ENCODE measurements at places on chromosomes 2 and 18.

- no peak for DNase-seq
Measured at GRCh38 chr2:130872741-130873125, 36.0 kb downstream of the ARHGEF4 start.

- no peak for DNase-seq
Measured at GRCh38 chr2:218745559-218746469, 35.2 kb downstream of the TTLL4 start.

DNA sequence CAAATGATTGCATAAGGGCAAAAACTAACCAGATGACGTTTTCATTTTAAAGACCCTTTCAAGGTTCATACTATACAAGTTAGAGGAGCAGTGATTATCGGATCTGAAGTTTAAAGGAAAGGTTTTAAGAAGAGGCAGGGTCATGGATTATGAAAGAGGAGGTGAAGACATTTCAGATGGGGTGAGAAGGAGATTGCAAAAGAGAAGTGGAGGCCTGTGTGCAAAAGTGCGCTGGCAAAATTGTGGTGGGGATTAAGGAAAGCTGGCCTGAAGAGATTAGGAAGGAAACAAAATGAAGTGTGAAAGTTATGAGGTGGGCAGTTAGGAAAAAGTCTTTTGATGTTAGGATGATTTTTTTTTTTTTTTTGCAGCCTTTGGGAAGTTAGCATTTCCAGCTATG, 935.7 kb upstream of the FAM98A start:
- no peak for DNase-seq

GRCh38 chr2:112579241-112579640, 5.2 kb upstream of the CHCHD5 start:
- DNase-seq: no peak

DNA sequence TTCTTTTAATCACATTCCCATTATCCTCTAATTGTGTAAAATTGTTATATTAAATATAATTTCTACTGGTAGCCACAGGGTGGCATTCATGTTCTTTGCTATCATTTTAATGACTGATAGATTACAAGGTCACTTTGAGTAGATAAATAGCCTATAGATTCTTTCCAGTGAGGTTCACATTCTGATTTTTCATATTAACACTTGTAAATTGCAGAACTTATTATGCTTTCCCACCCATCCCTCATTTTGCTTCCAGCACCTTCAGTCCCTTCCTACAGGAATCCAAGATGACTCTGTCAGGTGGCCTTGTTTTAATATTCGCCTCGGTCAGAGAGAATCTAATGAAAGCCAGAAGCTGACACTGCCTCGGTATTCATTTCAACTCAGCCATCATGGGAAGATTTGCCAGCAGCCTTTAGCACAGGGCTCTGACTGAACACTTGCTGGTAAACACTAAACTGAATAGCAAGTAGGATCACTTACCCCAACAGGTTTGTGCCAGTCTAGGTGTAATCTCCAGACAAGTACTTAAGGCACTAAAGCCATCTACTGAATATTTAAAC, 101.2 kb upstream of the FSHR start:
- no peak for DNase-seq

GRCh38 chr2:143229411-143229810, 100.2 kb downstream of the ARHGAP15 start:
- DNase-seq: no peak

- DNase-seq: no peak
Measured at GRCh38 chr2:174607989-174608865, 10.6 kb upstream of the WIPF1 start.

GRCh38 chr2:30683236-30683956, 123.8 kb downstream of the CAPN13 start:
- DNase-seq: no peak

- no peak for DNase-seq
Measured at GRCh38 chr18:58787536-58788149, 77.0 kb upstream of the ZNF532 start.

DNA sequence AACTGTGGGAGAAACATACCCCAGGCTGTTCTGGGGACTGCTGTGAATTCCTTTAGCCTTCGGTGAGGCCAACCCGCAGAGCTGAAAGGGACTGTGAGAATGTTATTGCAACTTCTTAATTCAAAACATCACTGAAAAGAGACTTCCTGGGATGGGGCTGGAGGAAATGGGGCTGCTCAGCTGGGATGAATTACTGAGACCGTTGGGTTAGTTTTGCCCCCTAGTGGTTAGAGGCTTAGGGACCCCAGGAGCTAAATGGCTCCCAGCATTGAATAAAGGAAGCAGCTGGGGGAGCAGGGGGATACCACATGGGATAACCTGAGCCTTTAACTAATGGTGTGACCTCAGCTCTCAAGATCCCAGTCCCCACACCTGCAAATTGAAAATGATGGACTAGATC, 941.1 kb upstream of the FANCL start:
- no peak for DNase-seq

DNA sequence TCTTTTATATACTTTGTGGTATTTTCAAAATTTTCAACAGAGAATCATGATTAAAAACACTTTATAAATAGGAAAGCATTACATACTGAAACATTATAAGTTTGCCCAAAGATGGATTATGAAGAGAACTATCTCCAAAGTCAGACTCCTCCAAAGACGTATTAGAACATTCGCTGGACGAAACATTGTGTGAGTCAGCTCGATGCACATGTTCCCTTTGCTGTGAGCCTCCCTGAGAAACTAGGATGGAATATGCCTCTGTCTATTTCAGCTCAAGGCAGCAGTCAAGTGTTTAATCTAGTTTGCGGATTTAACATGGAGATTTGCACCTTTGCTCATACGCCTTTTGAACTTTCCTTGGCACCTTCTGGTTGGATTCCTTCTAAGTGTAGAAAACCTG, 92.2 kb upstream of the NCKAP5 start:
- no peak for DNase-seq

DNA sequence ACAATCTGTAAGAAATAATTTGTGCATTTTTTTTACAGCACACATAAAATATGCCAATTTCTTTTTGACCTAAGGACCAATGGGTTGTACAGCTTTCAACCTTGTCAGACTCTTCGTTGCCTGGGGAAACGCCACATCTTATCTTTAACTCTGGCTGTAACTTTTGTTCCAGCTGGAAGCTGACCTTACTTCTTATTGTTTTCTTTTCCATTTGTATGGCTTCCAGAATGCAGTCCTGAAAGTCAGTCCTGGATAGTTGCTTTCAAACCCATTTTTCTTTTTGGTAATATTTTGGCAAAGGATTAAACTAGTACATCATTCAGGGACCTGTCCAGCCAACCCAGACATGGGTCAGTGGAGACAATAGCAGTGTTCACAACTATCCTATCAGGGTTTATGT, 686.5 kb upstream of the CDH2 start:
- DNase-seq: no peak

DNA sequence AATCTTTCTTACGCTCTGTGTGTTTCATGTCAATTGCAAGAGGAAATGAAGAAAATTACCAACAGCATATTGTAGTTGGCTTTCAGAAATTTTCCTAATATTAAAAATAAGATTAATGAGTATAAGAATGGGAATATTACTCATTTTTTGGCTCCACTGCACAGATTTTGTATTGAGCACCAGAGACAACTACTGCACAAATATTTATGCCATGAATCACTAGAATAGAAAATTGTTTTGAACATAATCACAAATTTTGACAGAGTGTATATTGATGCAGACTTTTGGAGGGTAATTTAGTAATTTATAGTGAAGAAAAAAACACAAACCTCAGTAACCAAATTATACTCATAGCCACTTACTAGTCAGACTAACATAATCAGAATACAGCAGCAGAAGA, 118.3 kb downstream of the DOK6 start:
- DNase-seq: no peak

DNA sequence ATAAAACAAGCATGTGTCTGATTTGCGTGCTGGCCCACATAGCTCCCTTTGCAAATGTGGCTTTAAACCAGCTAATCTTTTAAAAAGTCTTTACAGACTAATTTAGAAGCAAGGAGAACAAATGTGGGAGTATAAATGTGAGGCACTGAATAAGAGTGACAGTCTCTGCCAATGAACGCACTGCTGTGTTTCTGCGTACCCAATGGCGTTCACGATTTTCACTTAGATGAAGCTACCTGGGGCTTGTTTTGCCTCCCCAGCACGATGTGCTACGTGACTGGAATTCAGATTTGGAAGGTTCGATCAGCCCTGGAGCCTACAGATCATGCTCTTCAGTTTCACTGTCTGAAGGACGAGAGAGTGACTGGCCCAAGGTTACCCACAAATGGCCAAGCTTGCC, 10.8 kb upstream of the CRACDL start:
- DNase-seq: no peak

DNA sequence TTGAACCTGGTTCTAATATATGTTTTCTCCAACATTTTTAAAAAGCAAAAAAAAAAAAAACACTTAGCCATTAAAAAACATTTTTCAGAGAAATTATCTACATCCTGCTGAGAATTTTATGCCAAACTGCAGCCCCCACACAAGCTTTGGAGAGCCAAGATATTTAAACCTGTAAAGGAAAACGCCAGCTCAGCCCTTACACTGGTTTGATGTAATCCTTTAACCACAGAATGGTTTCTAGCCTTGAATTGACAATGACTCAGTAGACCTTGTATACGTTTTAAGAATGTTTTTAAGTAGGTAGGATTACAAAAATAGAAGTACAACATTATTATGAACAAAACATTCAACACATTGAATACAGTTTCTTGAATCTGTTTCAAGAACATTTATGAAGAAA, 113.6 kb downstream of the BABAM2 start:
- DNase-seq: no peak

DNA sequence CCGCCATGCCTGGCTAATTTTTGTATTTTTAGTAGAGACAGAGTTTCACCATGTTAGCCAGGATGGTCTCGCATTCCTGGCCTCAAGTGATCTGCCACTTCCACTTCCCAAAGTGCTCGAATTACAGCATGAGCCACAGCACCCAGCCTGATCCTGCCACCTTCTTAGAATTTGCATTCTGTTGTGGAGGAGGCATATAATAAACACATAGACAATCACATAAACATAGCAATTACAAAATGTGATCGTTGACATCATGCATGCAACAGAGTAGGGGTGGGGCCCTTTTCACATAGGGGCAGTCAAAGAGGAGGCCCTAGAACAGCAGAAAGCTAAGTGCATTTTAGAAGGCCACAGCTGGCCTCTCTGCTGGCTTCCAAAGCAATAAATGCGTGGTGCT, 39.9 kb upstream of the TSPYL6 start:
- DNase-seq: no peak

- DNase-seq: no peak
Measured at GRCh38 chr2:210961249-210961648, 404.9 kb downstream of the CPS1 start.

- no peak for DNase-seq
Measured at GRCh38 chr2:169210917-169211316, 141.6 kb downstream of the DHRS9 start.

DNA sequence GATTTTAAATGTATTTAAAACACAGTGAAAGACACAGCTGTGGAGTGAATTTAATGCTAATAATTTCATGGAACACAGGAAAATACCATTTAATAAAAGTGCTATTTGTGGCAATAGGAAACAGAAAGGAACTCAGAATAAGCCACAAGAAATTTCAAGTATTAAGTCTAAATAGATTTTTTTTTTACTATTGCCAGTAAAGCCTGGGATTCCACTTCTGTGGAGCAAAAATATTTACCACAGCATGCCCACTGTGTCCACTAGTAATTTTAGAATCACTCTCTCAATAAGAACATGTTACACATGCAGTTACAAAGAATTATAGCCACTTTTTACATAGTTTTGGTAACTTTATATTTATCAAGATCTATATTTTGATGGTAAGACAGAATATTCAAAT, 17.2 kb downstream of the KCTD18 start:
- no peak for DNase-seq

DNA sequence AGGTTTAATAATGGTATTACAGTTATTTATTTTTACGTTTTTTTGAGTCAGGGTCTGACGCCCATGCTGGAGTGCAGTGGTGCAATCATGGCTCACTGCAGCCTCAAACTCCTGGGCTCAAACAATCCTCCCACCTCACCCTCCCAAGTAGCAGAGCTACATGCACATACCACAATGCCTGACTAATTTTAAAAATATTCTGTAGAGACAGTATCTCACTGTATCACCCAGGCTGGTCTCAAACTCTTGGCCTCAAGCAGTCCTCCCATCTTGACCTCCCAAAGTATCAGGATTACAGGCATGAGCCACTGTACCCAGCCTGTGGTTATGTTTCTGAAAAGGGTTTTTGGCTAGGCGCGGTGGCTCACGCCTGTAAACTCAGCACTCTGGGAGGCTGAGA, 120.8 kb downstream of the ESCO1 start:
- DNase-seq: no peak

DNA sequence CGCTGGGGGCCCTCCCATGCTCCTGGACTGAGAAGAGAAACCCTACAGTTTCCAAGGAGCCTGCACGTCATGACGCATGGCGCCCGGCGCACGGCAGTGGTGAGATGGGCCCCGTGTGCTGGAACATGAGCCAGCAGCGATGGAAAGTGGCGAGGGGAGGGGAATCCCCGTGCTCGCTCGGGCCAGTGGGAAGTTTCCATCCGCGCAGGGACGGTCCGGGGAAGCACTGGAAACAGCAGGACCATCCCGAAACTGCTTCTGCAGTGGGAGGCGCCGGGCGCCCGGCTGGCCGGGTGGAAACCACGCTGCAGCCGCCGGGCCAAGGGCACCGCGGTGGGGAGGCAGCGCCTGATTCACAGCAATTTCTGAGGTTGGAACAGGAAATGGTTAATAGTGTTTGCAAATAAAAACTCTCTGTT, 4.9 kb upstream of the PDCD1 start:
- peak; percentile 49 for DNase-seq

GRCh38 chr2:69561101-69561500, 82.4 kb downstream of the AAK1 start:
- no peak for DNase-seq

- DNase-seq: peak; percentile 39
Measured at GRCh38 chr2:88765154-88765888, 73.8 kb downstream of the RPIA start.
